Esophagus mucosa (tissue), 1 donor: ENCODE measurements at places on chromosomes 5 and 9. TPM values are rescaled to one million over a fixed set of nuclear protein-coding genes. Genes with fewer than 3 reads are reported as not detected.
A peak's percentile ranks its signal among the peaks of the same experiment; 100 is the strongest.

Gene CNTLN
- total RNA-seq: 2.5 TPM

Gene RLN1
- not detected for total RNA-seq

Gene GPRIN1
- 1.9 TPM for total RNA-seq

Gene GPSM1
- 1.2 TPM for total RNA-seq

Gene SMIM33
- total RNA-seq: not detected

Gene SH3RF2
- total RNA-seq: 49.8 TPM

Gene FBP2
- not detected for total RNA-seq

Gene PARP8
- total RNA-seq: 10.3 TPM

DNA sequence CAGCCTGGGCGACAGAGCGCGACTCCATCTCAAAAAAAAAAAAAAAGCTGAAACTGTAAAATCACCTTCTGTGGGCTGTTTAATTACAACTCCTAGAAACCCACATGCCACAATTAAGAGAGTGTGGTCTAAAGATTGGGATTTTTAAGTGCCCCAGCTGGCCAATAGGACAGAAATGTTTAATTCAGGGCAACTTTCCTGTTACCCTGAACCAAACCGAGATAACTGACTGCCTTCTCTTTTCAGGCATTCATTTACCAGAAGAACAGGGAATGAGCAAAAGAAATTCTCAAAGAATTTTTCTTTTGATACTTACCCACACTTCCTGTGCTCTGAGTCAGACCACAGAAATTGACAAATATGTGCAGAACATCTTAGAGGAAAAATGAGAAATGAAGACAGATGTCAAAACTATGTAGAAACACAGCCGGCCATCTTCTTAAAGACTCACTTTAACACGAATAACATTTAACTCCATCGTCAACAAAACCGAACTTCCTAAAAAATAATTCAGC lies 221.3 kb upstream of the DAPK1 start:
- no peak for ATAC-seq

GRCh38 chr5:114367029-114367428 lies 5.2 kb downstream of the KCNN2 start:
- ATAC-seq: no peak

DNA sequence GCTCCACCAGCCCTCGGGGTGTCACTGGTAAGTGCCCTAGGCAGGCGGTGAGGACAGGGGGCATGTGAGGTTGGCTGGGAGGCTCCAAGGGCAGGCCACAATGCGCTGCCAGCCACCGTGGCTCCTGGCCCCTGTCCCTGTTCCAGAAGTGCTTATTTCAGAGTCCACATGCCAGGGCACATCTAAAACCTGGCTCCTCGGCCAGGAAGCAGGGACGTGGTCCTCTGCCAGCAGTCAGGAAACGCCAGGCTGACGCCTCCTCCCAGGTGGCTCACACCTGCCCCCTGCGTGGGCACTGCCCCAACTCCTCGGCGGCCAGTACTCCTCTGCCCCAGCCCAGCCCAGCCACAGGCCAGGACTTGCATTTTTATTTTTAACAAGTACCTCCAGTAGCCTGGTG lies 68.5 kb downstream of the SECISBP2 start:
- peak; percentile 27 for ATAC-seq

- ATAC-seq: no peak
These were observed 64.3 kb upstream of the RUFY1 start for GRCh38 chr5:179485845-179486575.

GRCh38 chr9:89274838-89275237 lies 36.2 kb upstream of the CKS2 start:
- ATAC-seq: no peak

GRCh38 chr9:20022410-20022809 lies 233.6 kb upstream of the SLC24A2 start:
- no peak for ATAC-seq

- no peak for ATAC-seq
These were observed 274.7 kb downstream of the GABRB2 start for GRCh38 chr5:161271816-161272215.

GRCh38 chr9:20805766-20806165 lies 121.7 kb downstream of the FOCAD start:
- no peak for ATAC-seq

DNA sequence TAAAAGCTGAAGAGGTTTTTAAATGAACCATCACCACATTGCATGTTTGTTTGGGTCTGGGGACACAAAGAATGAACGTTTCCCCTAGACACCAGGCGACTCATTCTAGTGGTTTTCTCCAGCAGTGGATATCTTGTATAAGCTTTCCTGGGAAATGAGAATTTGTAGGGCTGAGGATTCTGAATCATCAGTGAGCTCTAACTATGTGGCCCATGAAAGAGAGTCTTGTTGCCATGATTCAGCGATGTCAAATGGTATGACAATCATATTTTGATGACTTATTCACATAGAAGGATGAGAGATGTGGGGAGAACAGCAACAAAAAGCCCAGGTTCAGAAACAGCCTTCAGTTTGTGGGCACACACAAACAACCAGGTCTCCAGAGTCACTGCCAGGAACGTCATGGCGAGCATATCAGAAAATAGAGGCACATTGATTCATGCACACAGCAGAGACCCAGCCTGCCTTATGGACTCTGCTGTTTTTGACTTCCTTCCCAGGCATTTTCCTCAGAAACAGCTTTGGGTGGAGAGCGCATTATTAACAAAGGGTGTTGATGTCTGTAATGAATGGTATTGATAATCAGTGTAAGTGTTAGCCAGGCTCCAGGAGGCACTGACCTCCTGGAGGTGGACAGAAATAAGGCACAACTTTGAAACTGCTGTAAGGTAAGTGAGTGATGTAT lies 13.3 kb downstream of the ZNF474 start:
- no peak for ATAC-seq

DNA sequence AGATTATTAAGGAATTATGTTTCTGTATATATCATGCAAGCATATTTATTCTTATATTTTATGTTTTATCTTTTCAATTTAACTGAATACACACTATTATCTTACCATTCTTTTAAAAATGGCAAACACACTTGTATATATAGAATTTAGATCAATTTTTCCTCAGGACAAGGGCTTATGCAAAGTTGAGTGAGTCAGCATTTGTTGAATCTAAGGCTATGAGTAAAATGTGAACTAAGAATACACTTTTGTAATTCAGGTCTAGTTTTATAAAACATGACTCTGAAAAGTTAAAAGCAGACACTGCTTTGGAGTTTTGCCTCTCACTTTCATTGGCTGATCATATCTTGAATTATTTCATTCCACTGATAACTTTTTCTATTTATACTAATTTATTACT lies 127.8 kb downstream of the FOCAD start:
- no peak for ATAC-seq

- no peak for ATAC-seq
These were observed 57.1 kb downstream of the ENTREP1 start for GRCh38 chr9:69382135-69382534.

DNA sequence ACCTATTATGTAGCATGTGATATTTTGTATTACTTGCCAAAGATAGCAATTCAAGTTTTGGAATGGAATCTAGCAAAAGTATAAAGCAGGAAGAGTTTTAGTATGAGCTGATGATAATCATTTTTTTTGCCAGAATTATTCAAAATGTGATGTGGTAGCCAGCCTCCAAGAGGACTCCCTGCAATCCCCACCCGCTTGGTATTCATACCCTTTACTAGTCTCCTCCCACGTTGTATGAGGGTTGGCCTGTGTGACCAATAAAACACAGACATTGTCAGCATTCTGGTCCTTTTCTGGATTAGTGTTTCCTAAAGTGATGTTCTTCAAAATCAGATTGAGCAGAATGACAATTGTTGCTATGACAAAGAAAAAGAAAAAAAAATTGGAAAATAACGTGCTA lies 63.8 kb downstream of the TARS1 start:
- ATAC-seq: no peak

DNA sequence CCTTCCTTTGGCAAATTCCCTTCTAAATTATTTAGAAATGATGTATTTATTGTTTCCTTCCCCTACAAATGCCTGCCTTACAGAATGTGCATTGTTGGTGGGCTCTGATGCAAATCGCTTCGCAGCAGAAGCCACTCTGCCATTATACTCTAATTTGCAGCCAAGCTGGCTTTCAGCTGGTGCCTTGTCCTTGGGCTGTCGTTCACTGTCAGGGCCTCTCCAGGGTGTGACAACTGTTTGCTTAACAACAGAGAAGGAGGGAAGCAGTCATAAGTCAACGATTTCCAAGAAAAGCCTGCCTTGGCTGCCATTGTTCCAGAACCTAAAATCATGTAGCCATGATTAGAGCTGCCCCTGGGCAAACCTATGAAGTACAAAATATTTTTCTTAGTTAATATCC lies 260.1 kb upstream of the RGMB start:
- ATAC-seq: no peak

GRCh38 chr5:65065001-65065511 lies 296.3 kb downstream of the CWC27 start:
- ATAC-seq: no peak

DNA sequence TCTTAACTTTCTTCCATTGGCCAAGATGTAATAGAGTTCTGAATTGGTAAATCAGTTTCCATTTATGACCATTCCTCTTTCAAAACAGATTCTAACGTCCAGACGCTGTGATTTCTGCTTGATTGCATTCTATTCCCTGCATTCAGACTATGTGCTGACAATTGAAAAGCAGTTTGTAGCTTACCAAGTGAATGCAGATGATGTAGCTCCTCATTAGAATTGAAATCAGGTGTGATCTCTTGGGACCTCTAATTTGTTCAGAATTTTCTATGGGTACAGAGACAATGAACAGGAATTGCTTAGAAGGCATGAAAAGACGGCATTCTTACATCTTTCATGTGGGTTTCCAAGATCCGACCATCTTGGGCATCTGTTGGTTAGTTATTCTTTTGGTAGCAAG lies 191.9 kb downstream of the NTRK2 start:
- no peak for ATAC-seq

DNA sequence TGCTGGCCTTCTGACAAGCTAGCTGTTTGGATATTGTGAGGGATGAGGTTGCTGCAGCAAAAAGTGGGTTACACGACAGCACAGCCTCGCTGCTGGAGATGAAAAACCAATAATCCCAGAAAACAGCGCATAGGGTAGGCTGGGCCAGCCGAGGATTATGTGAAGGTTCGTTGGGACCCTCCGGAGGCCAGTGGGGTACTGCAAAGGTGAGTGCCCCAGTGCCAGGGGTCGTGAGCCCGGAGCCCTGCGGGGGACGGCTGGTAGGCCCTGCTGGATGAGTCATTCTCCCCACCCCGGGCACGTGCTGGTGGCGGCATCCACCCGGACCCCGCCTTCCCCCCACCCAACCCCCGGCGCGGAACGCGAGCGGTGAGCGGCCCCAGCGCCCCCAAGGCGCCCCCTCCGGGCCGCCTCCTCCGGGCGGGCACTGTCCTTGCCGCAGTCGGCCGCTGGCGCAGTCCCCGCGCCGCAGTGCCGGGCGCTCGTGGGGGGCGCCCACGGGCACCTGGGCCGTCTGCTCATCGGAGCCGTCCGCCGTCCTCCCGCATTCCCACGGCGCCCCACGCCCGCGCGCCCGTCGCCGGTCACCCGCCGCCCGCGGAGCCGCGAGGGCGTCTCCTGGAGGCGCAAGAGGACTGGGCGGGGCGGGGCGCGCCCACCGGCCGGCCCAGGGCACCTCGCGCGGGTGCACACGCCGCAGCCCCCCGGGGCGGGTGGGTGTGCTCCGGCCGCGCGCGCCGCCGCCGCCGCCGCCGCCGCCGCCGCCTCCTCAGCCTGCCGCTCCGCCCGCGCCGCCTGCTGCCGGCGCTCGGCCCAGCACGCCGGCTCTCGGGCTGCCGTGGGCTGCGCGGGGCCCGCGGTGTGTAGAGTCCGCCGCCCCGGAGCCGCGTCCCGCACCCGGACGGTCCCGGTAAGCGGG lies at the start of gene PHF24:
Gene PHF24 (plus strand): TSS at position 794 of the 919 bp plus-strand sequence. CDS start 13,014 bp downstream, outside the sequence.
- ATAC-seq: peak; percentile 63

- ATAC-seq: no peak
These were observed 89.6 kb downstream of the SFXN1 start for GRCh38 chr5:175567954-175568353.

- ATAC-seq: peak; percentile 92
These were observed 98.7 kb downstream of the SLC24A2 start for GRCh38 chr9:19690128-19690527.

- ATAC-seq: no peak
These were observed 219.2 kb upstream of the ELL2 start for GRCh38 chr5:96180684-96181435.

DNA sequence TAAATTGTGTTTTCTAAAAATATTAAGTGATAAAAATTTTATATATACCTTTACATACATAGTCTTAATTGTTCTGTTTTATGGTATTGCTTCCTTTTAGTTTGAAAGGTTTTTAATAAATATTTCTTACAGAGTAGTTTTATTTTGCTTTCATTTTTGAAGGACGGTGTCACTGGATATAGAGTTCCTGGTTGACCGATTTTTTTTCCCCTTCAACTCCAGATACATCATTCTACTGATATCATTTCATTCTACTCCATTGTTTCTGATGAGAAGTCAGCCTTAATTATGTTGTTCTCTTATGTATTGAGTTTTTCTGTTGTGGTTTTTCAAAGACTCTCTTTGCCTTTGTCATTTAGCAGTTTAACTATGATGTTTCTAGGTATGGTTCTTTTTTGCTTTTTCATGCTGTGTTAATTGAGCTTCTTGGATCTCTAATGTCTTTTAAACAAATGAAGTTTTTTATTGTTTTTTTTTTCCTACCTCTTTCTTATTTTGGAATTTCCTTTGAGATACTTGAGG lies 30.4 kb downstream of the MTREX start:
- no peak for ATAC-seq

DNA sequence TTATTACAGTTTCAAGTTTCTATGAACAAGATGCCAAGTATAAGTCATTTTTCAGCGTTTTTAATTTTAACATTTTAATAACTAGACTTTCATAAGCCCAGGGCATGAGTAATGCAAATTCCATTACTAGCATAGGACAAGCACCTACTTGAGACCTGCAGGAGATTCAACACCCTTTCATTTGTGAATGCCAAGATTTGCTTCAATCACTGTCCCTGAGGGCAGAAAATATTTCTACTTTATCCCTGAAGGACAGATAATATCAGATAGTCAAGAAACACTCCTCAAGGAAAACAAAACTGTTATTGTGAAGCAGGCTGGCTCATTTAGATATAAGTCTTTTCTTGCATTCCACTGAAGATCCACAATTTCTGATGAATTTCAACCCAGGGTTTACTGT lies 27.7 kb upstream of the ZNF622 start:
- peak; percentile 72 for ATAC-seq

- peak; percentile 77 for ATAC-seq
These were observed 79.2 kb upstream of the PANK3 start for GRCh38 chr5:168658394-168658793.

DNA sequence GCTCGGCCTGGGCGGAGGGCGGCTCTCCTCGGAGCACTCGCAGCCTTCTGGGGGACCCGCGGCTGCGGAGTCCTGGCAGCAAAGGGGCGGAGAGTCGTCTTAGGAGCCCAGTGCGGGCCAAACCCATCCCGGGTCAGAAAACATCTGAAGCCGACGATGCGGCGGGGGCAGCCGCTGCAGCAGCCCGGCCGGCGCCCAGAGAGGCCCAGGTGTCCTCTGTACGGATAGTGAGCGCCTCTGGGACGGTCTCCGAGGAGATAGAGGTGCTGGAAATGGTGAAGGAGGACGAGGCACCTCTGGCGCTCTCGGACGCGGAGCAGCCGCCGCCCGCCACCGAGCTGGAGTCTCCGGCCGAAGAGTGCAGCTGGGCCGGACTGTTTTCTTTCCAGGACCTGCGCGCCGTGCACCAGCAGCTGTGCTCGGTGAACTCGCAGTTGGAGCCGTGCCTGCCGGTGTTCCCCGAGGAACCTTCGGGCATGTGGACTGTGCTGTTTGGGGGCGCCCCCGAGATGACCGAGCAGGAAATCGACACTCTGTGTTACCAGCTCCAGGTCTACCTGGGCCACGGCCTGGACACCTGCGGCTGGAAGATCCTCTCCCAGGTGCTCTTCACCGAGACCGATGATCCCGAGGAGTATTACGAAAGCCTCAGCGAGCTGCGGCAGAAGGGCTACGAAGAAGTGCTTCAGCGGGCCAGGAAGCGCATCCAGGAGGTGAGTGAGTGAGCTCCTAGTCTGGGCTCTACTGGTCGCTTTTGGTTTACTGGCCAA lies 1.2 kb downstream of the JMY start:
- ATAC-seq: peak; percentile 40
